Glutamatergic neuron (in vitro differentiated cells): ENCODE measurements at places on chromosomes 1 and 21. TPM values are rescaled to one million over a fixed set of nuclear protein-coding genes. Genes with fewer than 3 reads are reported as not detected.

DNA sequence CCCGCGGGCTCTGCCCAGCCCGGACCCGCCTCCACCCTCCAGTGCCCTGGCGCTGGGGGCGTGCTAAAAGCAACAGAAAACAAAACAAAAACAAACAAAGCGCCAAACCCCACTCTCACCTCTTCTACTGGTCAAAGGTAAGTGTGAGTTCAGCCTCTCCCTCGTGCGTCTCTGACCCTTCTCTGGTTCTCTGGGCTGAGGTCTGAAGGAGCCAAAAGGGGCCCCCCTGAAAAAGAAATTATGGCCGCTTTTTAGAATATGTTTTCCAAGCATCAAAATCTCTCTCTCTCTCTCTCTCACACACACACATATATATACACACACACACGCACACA is 133.5 kb upstream of the DPYD start:
- DNase-seq = no peak

The SEMA6C gene
- 119 TPM for total RNA-seq

DNA sequence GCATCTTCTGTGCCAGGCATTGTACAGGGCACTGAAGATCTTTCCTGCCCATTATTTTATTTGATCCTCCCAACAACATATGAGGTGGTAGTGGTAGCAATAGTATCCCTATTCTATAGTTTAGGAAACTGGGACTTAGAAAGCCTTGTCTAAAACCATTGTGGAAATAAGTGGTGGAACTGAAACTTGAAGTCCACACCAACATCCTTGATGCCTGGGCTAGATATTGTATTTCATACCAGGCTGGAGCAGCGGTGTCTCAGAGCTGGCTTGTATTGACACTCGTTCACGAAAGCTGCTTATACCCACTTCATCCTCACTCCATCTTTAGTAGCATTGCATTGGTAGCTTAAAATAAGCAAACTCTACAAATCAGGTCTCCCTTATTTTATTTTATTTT is 9.7 kb upstream of the CTSS start:
- no peak for DNase-seq

The OR2T29 gene
- not detected for total RNA-seq

- no peak for DNase-seq
Observed at GRCh38 chr1:241849345-241849695, 1.3 kb downstream of the EXO1 start.

GRCh38 chr1:202184750-202185460 is 8.7 kb upstream of the LGR6 start:
- peak; percentile 95 for DNase-seq

DNA sequence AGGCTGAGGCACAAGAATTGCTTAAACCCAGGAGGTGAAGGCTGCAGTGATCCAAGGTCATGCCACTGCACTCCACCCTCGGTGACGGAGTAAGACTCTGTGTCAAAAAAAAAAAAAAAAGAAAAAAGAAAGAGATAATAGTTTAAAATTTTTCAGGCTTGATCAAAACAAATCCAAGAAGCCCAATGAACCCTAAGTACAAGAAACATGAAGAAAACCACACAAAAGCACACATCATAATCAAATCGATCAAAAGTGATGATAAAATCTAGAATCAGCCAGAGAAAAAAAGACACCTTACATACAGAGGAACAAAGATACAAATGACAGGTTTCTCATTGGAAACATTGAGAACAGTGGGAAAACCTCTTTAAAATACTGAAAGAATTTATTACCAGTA is 31.5 kb downstream of the LDLRAD1 start:
- no peak for DNase-seq

DNA sequence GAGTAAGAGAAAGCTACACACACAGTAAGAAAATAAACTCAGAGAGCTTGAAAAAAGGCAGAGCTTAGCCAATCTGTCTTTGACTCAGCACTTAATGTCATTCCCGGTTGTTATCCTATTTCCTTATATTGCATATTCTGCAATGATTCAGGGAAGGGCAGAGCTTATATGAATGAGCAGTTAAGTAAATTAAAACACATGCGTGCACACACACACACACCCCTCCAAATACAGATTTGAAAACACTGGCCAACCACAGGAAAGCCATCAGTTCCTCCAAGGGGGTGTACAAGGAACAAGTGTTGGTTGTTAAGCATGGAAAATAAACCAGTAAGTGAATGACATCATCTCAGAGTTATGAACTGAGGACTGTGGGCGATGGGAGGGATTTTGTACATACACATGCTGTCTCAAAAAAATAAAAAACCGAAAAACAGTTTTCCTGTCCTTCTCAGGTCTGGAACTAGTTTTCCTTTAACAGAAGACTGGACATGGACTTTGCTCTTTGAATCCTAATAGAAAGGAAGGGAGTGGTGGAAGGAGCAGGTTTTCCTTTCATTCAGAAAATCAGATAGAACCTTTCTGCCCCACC is 1.0 kb downstream of the IQGAP3 start:
- DNase-seq = no peak

DNA sequence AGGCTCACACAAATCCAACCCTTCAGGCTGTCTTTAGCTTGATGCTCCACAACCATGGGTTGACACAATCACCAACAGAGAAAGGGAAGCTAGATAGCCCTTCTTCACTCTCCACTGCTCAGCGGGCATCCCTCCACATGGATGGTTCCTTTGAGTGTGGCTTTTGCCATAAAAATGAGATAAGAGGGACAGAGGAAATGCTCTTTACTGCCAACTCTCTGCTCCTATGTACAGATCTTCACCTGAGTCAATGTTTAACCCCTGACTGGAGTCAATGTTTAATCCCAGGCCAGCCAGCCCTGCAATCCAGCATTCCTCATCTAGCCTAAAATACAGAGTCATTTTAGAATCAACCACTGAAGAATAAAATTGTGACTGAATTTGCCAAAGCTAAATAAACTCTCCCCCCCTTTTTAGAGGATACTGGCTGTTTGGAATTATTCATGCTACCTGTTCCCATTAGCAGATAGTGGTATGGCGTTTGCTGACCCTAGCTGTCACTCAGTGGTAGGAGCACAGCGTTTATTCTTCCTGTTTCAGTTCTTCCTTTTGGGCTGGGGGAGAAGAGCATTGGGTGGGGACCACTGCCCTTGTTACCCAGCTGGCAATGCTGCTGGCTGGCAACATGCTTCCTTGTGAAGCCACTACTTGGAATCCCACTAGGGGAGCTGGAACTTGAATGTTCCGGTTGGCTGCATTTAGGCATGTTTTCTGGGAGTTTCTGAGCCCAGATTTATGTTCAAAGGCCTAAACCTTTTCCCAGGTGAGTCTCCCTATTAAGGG is 5.2 kb upstream of the PIGR start:
- no peak for DNase-seq
